ENCODE measurements at places on chromosomes 3 and 15.

DNA sequence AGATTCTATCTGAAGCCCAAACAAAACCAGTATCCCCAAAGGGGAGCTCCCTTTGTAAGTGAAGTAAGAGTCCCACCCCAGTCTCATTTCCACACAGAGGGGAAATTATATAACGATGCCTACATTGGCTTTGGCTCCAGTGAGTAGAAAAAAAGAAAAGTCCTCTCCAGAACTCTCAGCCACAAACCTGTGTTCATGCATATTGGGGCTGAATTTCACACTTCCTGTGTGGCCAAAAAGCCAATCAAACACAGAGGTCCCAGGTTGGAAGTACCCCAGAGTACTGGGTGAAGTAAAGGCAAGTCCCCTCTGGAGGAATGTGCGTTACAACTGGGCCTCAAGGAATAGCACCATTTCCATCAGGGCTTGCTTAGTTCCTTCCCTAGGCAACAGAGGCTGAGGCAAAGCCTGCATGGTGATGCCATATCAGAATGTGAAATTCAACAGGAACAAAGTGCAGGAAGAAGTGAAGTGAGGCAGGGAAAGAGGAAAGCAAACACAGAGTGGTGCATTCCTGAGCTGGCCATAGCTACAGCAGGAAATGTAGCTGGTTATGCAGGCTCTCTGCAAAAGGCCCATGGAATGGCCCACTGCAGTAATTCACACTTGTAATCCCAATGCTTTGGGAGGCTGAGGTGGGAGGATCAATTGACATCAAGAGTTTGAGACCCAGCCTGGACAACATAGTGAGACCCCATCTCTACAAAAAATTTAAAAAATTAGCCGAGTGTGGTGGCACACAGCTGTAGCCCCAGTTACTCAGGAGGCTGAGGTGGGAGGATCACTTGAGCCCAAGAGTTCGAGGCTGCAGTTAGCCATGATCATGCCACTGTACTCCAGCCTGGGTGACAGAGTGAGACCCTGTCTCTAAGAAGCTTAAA is 16.6 kb upstream of the CX3CR1 start:
- DNase-seq, result no peak

- no peak for DNase-seq
These were observed 9.2 kb upstream of the GRIP2 start for GRCh38 chr3:14549256-14549919.

GRCh38 chr3:50653937-50654595 is 20.7 kb upstream of the DOCK3 start:
- DNase-seq, result no peak

- no peak for DNase-seq
These were observed 155.9 kb upstream of the ICE2 start for GRCh38 chr15:60634815-60635214.

DNA sequence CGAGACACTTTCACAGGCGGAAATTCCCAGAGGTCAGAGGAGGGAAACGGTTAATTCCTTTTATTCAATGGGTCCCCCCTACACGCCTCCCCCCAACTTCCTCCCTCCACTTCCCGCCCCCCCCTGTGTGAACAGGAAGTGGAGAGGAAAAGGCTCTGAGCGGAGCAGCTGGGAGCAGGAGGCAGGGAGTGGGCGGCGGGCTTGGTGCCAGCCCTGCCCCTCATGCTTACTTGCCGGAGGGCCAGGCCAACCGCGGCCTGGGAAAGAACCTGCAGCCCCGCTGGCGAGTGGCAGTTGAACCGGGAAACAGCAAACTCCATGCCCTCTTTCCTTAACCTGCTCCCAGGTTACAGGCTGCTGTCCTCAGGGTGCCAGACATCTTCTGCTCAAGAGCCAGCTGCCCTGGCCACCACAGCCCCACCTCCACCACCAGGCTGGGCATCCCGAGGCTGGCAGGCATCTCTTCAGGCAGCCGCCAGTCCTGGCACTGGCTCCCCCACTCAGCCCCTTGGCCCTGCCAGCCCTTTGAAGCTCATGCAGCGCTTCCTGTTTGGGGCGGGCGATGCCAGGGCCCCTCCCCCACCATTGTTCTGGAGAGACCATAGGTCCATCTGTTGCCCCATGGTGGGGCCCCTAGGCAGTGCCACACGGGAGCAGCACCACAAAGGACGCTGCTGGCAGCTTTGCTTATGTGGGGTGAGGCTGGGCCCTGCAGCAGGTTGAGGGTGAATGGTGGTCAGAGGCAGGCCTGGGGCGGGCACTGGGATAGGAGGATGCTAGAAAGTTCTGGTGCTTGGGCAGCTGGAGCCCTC is 12.9 kb downstream of the VPS18 start:
- DNase-seq, result no peak

DNA sequence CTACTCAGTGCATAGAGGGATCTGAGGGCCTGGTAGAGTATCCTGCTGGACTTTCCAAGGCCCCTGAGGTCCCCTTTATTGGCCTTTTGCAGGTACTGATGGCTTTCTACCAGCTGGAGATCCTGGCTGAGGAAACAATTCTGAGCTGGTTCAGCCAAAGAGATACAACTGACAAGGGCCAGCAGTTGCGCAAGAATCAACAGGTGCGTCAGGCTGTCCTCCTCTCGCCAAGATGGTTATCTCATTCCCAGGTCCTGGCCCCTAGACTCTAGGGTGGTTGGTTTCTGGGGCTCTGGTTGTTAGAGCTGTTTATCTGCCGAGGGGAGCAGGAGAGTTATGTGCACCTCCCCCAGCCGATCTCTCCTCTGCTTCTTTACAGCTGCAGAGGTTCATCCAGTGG is 9.3 kb downstream of the EIF2B5 start:
- no peak for DNase-seq

DNA sequence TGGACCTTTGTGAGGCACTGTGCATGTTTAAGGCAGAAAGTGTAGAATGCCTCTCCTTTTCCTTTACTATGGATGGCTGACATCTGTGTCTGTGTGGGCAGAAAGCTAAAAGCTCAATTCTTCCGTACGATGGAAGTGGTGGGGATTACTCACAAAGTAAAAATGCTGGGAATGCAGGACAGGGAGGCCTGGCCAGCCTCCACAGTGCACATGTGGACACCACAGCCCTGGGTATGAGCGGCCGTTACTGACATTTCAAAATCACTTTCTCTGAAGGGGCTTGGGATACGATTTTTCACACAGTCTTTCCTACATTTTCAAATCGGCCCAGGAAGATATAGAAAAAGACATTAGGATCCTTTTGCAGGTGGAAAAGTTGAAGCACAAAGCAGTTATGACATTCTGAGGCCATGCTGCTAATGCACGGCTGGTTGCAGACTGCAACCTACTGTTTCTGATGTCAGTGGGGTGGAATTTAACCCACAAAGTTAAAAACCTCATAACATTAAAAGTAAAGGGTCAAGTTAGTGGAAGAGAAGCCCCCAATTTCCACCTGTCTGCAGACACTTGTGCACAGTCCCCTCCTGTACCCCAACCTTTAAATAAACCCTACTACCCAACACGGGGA is 27.9 kb downstream of the EHD4 start:
- DNase-seq, result no peak

DNA sequence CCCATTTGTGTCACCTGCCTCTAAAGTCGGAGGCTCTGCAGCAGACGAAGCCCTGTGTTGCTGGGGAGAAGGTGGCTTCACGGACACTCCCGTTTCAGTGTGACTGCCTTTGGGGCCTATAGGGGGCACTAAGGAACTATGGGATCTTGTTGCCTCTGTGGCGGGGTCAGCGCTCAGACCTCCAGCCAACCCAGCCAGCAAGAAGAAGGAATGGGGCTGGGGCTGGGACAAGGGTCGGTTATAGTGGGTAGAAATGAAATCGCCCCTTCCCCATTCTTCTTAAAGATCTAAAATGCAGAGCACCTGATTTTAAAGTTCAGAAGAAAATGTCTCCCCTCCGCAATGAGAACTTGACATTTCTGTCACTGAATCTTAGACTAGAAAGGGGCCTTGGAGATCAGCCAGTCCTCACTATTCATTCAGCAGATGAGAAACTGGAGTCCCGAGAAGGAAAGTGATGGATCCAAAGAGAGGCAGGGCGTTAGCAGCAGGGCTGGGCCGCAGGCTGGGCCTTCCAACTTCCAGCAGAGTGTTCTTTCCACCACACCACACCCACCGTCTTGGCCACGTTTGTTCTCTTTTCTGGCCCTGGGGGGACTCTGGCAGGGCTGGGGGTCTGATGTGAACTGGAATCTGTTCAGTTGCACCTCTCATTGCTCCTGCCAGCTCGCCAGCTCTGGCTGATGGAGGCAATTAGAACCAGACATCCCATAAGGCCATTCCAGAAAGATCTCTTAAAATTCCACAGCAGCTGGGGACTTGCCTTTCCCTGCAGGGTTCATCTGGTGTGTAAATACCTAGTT is 195.4 kb downstream of the OPA1 start:
- no peak for DNase-seq

- no peak for DNase-seq
These were observed 7.1 kb upstream of the EMC4 start for GRCh38 chr15:34217587-34218225.
